ENCODE measurements at places on chromosomes 1 and 21. TPM values are rescaled to one million over a fixed set of nuclear protein-coding genes. Genes with fewer than 3 reads are reported as not detected.

The NBPF6 gene
- total RNA-seq = not detected

The SEC16B gene
- total RNA-seq = 8.1 TPM

The S100A7 gene
- total RNA-seq = not detected

The LCE1C gene
- not detected for total RNA-seq

DNA sequence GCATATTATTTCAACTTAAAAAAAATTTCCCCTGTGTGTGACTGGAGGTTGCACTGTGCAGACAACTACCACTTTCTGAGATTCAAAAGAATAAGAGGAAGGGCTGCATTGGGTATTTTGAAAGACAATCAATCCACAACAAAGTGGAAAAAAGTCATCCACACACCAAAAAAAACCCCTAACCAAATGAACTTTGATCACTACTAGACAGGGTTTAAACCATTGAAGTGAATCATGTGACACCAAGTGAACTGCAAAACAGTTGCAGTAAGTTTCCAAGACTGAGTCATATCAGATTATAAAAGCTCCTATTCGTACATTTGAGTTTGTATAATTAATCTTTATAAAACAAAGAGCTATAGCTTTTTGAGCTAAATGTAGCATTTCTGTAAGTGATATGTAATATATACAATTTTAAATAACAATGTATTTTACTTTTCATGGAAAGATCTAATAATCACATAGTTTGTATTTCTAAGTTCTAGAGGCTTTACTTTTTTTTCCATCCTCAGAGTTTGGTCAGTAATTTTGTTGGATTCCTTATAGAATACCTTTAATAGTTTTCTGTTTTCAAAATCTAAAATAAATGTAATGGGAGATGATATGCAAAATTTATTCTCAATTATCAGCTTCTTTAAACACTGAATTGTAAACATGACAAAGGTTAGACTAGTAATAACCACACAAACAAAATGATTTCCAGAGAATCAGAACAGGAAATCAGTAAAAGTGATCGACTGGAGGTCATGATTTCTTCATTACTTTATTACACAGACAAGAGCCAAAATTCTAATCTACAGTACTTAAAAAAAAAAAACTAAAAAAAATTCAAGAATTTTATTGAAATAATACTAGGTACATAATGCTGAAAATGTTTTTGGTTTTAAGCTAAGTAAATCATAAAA, 50.5 kb upstream of the GFI1 start:
- DNase-seq = no peak
- no peaks in the 10 kb centered on the region for H3K36me3 ChIP-seq
- no peaks in the 10 kb centered on the region for H3K27me3 ChIP-seq
- H3K27ac ChIP-seq = peak overlapping the region; percentile 41

DNA sequence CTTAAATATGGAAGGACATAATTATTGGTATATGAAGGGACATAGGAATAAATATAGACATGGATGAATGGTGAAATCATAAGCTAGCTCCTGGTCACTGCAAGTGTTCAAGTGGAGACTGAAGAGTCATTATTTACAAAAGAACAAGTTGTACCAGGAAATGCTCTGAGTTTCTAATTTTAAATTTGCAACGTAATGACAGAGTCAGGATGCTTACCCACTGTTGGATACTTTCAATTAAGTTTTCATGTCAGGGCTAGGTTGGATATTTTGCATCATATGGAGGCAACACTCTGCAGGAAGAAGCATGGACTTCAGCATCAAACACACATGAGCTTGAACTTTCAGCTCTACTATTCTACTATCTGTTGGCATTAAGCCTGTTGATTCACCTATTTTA, 499.6 kb upstream of the C1orf87 start:
- H3K27ac ChIP-seq = peak overlapping the region; percentile 77
- no peaks in the 10 kb centered on the region for H3K36me3 ChIP-seq
- peaks cover 11% of the 10 kb centered on the region for H3K4me1 ChIP-seq
- H3K27me3 ChIP-seq = no peaks in the 10 kb centered on the region
- DNase-seq = no peak

DNA sequence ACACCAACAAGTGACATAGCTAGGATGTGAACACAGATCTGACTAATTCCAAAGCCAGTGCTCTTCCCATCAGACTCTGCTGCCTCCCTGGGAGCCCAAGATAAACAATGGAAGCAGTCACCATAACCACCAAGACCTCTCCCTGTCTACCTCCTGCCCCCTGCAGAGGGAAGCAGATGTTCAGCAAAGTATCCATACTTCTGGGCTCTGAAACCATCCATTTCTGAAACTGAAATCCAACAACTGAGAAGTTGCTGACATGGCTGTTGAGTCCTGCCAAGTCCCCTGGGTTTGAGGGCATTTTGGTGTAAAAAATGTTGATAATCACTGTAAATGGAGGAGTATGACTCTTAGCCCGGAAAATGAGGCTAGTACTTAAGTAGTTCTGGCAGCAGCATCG, 102.1 kb downstream of the TYW3 start:
- no peaks in the 10 kb centered on the region for H3K36me3 ChIP-seq
- DNase-seq = no peak
- H3K27ac ChIP-seq = no peak overlapping the region

- peaks cover 6% of the 10 kb centered on the region for H3K4me1 ChIP-seq
- H3K36me3 ChIP-seq = no peaks in the 10 kb centered on the region
- H3K27ac ChIP-seq = no peak overlapping the region
- DNase-seq = no peak
- H3K27me3 ChIP-seq = no peaks in the 10 kb centered on the region
These were observed 139.9 kb upstream of the ZNF644 start for GRCh38 chr1:91161749-91162148.

- H3K36me3 ChIP-seq = no peaks in the 10 kb centered on the region
- no peak overlapping the region for H3K27ac ChIP-seq
- H3K4me3 ChIP-seq = no peak overlapping the region
- H3K27me3 ChIP-seq = no peaks in the 10 kb centered on the region
- peaks cover 17% of the 10 kb centered on the region for H3K4me1 ChIP-seq
These were observed 241.8 kb downstream of the TTLL7 start for GRCh38 chr1:83756984-83757717.

DNA sequence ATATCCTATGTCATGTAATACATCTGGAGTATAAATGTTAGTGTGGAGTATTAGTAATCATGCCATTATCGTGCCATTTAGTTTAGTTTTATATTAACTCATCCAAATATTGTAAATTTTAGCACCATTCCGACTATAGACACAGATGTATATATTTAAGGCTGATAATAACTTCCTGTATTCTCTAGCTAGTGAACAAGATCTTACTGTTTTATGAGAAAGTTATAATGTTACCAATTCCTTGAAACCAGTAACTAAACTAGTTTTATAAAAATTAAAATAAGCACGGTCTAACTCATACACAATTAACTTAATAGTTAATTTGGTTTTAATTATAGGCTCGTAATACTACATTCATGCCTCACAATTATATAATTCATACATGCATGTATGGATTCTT, 808.6 kb downstream of the USP25 start:
- no peak for DNase-seq
- H3K27ac ChIP-seq = no peak overlapping the region
- no peak overlapping the region for H3K4me3 ChIP-seq

GRCh38 chr21:29221253-29221744, 77.4 kb upstream of the BACH1 start:
- no peaks in the 10 kb centered on the region for H3K27me3 ChIP-seq
- H3K4me3 ChIP-seq = no peak overlapping the region
- no peak overlapping the region for H3K27ac ChIP-seq
- no peaks in the 10 kb centered on the region for H3K36me3 ChIP-seq
- no peaks in the 10 kb centered on the region for H3K4me1 ChIP-seq

GRCh38 chr21:39874759-39875158, 7.5 kb downstream of the PCP4 start:
- no peaks in the 10 kb centered on the region for H3K27me3 ChIP-seq
- H3K36me3 ChIP-seq = no peaks in the 10 kb centered on the region
- H3K4me1 ChIP-seq = no peaks in the 10 kb centered on the region
- H3K4me3 ChIP-seq = no peak overlapping the region
- no peak overlapping the region for H3K27ac ChIP-seq

- no peak overlapping the region for H3K4me3 ChIP-seq
- H3K4me1 ChIP-seq = no peaks in the 10 kb centered on the region
- no peak overlapping the region for H3K27ac ChIP-seq
These were observed 83.6 kb upstream of the SLC25A33 start for GRCh38 chr1:9455487-9456234.

DNA sequence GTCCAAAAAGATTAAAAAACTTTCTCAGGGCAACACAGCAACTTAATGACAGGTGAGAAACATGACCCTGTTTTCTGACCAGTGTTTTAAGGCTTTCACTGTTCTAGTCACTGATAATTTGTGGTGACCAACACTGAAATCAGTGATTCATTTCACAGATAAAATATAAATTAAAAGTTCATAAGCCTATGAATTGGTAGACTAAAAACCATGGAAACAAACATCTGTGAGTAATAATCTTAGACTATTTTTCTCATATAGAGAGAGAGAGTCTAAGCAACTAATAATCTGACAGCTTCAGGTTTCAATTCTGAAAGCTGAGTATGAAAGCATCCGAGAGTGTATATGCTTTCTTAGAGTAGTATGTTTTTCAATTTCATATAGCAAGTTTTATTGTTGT, 536.9 kb downstream of the ADGRL2 start:
- H3K4me1 ChIP-seq = no peaks in the 10 kb centered on the region
- DNase-seq = no peak
- H3K4me3 ChIP-seq = no peak overlapping the region
- no peaks in the 10 kb centered on the region for H3K36me3 ChIP-seq

DNA sequence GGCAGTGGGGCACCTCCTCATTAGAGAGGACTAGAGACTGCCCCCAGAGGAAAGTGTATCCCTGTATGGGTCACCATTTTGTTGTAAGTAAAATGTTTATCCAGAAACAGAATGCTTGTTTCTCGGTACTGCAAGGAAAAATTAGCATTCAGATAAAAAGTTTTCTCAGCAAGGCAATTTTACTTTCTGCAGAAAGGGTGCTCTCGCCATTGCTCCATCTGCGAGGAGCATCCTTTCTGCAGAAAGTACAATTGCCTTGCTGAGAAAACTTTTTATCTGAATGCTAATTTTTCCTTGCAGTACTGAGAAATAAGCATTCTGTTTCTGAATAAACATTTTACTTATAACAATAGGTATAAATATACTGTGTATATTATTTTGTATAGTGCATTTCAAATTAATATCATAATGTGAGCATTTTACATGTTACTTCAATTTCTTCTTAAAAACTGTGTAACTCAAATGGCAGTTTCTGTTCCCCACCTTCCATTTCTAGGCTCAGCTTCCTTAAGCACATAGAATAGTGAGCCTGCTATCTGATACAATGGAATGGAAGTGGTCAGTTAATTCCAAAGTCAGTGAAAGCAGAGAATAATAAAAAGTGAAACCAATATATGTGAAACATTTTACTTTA, 76.5 kb upstream of the DESI2 start:
- no peaks in the 10 kb centered on the region for H3K27me3 ChIP-seq
- no peak for DNase-seq

- peak overlapping the region; percentile 86 for H3K27ac ChIP-seq
- H3K36me3 ChIP-seq = peaks cover 13% of the 10 kb centered on the region
- H3K4me1 ChIP-seq = peaks cover 65% of the 10 kb centered on the region
- H3K4me3 ChIP-seq = peak overlapping the region; percentile 88
- DNase-seq = peak; percentile 96
These were observed 2.0 kb downstream of the EFHD2 start for GRCh38 chr1:15411593-15412137.

- no peak for DNase-seq
- no peak overlapping the region for H3K4me3 ChIP-seq
- H3K27ac ChIP-seq = no peak overlapping the region
- H3K36me3 ChIP-seq = no peaks in the 10 kb centered on the region
- no peaks in the 10 kb centered on the region for H3K27me3 ChIP-seq
These were observed 269.8 kb downstream of the S1PR1 start for GRCh38 chr1:101506541-101507164.

DNA sequence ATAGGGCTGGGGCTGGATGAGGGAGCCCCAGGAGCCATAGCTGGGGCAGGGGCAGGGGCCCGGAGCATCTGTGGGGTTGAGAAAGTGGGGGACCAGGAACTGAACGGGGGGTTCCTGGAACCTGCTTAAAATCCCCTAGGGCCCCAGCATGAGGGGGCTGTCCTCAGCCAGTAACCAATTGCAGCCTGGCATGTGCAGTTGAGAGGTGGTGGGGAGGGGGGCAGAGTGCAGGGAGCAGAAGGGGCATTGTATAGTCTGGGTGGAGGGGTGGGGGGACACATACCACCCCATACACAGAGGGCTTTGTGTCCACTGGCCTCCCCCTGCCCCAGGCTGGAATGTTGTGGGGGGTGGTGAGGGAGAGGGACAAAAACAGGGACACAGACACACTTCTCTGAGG, at the start of gene MPZ:
TSS of gene MPZ (minus strand) at position 101 of the 400 bp plus-strand sequence. CDS start at position 38, 63 bp downstream.
- no peaks in the 10 kb centered on the region for H3K36me3 ChIP-seq
- DNase-seq = no peak
- no peak within 1 kb of the TSS for H3K4me3 ChIP-seq
- H3K27me3 ChIP-seq = no peaks in the 10 kb centered on the region
- H3K27ac ChIP-seq = no peak within 1 kb of the TSS

All from spleen (tissue), 13 donors.